Muscle of back (tissue), 13 donors: ENCODE measurements at places on chromosomes 2 and 18.

GRCh38 chr2:187424146-187424545, 23.9 kb downstream of the CALCRL start:
- DNase-seq: no peak

DNA sequence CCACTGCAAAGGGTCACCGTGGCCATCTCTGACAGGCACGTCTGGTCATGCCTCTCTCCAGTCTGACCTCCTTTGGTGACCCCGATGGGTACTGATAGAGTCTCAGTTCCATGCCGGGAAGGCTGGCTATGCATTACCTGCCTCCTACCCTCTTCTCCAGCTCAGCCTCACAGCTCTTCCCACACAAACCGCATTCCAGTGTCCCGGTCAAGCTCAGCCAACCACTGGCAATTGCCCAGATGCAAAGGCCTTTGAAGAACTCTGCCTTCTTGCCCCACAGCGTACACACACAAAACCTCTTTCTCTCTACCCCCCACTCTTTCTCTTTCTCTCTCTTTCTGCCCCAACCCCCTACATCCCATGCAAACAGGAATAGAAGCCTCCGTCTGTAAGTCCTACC, 37.6 kb downstream of the TMEM163 start:
- DNase-seq: no peak

DNA sequence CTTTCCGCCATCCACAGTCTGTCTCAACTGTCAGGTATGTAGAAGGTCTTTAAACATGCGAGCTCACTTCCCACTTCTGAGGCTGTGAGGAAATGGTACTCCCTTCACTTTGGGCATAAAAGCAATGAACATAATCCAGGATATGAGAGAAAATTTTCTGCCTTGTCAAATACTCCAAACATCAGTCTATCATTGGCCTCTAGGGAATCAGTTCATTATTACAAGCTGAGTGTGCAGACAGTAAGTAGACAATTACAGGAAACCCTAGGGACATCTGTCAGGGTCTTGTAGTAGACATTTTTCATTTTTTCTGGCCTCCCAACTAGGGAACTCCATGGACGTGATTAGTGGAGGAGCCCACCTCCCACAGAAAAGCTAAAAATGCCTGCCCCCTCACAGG, 13.6 kb upstream of the APCDD1 start:
- no peak for DNase-seq

- no peak for DNase-seq
These were observed 18.1 kb downstream of the VIL1 start for GRCh38 chr2:218436992-218437391.

DNA sequence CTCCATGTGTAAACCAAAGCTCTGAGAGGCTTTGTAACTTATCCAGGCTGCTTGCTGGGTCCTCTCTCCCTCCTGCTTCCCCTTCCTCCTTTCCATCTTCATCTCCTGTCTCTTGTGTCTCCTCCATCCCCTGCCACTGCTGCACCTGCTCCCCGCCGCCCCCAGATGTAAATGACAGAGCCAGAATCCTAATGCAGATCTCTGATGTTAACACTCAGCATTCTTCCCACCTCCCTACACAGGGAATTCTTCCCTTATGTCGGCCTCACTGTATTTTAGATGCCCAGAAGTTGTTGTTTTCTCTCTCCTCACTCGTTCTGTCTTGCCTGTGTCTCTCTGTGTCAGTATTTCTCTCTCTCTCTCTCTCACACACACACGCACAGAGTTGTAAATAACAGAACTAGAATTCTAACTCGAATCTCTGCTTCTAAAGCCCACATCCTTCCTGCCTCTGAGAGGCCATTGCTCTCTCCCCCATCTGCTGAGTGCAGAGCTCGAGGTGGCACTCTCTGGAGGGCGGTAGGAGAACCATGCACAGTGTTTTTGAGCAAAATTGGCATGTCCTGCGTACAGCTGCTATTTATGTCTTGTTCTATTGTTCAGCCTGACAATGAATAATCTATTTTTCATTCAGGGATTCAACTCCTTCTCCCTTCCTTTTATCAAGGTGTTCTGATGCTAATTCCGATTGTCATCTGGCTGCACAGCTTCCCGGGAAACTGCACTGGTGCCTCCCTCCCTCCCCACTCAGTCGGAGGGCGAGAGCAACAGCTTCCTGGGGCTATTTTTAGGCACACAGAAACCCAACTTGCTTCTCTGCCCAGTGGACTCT, 219.9 kb downstream of the SH3RF3 start:
- no peak for DNase-seq

GRCh38 chr2:196481324-196481697, 158.2 kb upstream of the CCDC150 start:
- DNase-seq: peak; percentile 4

- peak; percentile 49 for DNase-seq
These were observed 12.6 kb downstream of the ITPRID2 start for GRCh38 chr2:181904022-181904632.

GRCh38 chr2:164069540-164069939, 333.7 kb upstream of the FIGN start:
- DNase-seq: no peak

DNA sequence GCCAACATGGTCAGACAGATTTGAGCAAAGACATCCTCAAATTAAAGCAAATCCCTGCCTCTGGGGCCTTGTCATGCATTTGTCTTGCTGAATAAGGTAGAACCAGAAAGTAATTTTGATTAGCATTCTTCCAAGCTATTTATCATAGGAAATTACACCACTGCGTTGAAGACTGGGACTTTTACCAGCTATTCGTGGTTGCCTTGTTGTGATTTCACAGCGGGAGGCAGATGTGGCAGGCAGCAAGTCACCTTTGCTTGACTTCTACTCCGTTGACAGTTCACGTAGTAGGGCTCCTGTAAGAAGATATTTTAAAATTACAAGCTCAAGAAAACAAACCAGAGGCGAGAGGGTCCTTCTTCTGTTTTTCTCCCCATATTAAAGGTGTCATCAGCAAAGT, 80.6 kb downstream of the EN1 start:
- DNase-seq: no peak

DNA sequence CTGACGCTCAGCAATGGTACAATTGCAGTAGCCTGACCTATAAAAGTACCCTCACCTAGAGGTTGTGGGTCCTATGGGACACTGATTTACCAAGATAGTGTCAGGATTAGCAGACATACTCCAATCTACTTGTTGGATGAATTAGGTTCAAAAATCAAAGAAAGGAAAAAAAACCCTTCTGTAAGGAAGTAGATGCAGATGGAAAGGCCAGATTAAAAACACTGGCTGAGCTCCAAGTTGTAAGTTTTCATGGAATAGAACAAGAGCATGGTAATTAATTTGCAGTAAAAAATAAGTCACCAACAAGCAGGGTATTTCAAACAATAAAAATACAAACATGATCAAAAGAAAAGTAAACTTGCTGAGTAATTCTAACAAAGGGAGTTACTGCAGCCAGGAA, 26.4 kb downstream of the IDH1 start:
- DNase-seq: no peak

GRCh38 chr18:79610461-79611039, 69.1 kb upstream of the CTDP1 start:
- DNase-seq: no peak

GRCh38 chr2:215880970-215881369, 132.4 kb downstream of the MREG start:
- DNase-seq: no peak

GRCh38 chr18:8262221-8262620, 347.0 kb upstream of the RAB12 start:
- DNase-seq: no peak

GRCh38 chr2:159525012-159525411, 91.3 kb downstream of the BAZ2B start:
- no peak for DNase-seq
